ENCODE measurements at places on chromosomes 12 and 14.
A peak's percentile ranks its signal among the peaks of the same experiment; 100 is the strongest.

- no peak for DNase-seq
These were observed 2.3 kb upstream of the CLEC1A start for GRCh38 chr12:10101042-10101579.

- DNase-seq: no peak
These were observed 24.2 kb downstream of the YY1 start for GRCh38 chr14:100263141-100263540.

DNA sequence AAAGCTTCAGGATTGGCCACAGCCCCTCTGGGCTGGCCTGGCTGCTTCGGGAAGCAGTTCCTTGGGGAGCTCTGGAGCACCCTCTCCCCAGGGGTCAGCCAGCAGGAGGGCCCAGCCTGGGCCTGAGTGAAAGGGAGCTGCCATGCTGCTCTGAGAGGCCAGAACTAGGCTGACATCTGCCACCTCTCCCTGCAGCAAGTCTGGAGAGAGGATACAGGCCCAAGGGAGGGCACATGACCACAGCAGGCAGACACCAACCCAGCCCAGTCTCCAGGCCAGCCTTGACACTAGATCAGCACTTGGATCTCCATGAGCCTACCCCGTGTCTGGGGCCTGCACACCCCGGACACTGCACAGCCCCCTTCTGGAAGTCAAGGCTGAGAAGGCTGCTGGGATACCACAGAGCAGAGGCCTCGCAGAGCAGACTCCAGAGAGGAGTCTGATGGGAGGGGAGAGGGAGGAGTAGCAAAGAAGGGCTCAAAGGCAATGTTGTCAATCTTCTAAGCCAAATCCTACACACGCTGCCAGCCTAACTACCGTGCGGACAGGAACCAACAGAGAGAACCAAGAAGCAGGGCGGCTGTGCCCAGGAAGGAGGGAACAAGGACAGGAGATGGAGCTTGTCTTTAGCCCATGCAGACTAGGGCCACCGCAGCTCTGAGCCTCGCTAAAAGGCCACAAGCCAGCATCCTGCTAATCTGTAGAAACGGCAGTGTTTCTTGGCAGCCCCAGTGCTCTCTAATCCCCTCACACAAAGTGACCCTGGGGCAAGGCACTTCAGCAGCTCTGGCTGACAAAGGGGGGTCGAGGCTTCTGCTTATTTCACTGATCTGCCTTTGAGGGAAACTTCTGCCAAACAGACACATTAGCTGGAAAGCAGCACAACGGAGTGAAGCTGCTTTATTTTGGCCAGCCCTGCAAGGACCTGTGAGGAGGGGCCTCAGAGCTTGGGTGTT lies 12.9 kb downstream of the COL2A1 start:
- DNase-seq: no peak

GRCh38 chr12:414859-415258 lies 13.4 kb downstream of the CCDC77 start:
- no peak for DNase-seq

DNA sequence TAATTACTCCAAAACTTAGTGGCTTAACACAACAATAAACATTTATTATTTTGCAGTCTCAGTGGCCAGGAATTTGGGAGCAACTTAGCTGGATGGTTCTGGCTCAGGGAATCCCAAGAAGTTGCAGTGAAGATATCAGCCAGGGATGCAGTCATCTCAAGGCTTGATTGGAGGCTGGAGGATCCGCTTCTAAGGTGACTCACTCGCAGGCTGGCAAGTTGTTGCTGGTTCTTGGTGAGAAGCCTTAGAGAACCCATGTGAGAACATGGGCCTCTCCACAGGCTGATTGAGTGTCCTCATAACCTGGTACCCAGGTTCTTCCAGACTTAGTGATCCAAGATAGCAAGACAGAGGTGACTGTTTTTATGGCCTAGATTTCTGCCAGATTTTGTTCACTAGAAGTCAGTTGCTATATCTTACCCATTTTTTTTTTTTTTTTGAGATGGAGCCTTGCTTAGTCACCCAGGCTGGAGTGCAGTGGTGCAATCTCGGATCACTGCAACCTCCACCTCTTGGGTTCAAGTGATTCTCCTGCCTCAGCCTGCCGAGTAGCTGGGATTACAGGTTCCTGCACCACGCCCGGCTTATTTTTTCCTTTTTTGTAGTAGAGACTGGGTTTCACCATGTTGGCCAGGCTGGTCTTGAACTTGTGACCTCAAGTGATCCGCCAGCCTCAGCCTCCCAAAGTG lies 32.5 kb downstream of the BRMS1L start:
- DNase-seq: no peak

GRCh38 chr14:96246539-96246847 lies 9.5 kb upstream of the BDKRB1 start:
- DNase-seq: no peak

- no peak for DNase-seq
These were observed 327.3 kb upstream of the TMTC1 start for GRCh38 chr12:30110958-30111586.

DNA sequence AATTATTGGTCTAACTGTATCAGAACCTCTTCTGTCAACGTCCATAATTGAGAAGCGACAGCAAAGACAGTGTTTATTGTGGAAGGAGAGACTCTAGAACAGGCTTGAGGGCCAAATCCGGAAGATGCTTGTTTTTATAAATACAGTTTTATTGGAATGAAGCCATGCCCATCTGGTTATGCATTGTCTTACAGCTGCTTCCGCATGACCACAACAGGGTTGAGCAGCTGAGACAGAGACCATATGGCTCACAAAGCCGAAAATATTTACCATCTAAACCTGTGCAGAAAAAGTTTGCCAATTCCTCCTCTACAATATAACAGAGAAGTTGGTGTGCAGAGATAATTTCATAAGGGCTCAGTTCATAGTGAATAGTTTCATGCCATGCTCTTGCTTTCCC lies 24.5 kb downstream of the PRKAB1 start:
- no peak for DNase-seq

DNA sequence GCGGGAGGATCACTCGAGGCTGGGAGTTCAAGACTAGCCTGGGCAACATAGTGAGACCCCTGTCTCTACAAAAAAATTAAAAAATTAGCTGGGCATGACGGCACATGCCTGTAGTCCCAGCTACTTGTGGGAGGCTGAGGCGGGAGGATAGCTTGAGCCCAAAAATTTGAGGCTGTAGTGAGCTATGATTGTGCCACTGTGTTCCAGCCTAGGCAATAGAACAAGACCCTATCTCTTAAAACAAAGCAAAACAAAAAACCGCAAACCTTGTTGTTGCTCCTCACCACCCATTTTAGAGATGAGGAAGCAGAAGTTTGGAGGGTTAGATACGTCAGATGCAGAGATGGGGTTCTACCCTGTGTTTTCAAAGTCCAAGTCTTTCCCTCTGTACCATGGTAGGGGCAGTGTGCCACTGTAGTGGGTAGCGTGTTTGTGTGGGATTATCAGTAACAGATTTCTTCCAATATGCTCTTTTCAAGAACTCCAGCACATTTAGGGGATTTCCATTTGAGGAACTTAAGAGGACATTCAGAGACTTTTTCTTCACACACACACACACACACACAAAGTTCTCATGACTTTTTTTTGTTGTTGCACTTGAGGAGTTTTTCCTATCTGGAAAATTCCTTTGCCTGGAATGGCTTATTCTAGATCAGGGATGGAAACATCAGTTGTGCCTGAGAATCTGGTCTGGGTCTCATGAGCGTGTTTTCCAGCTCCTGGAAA lies 186.5 kb downstream of the CHST11 start:
- DNase-seq: no peak

- peak; percentile 83 for DNase-seq
These were observed 118.5 kb downstream of the TTC7B start for GRCh38 chr14:90697577-90698206.

GRCh38 chr12:122123051-122123760 lies 44.6 kb downstream of the MLXIP start:
- peak; percentile 79 for DNase-seq

- peak; percentile 77 for DNase-seq
These were observed 29.1 kb upstream of the ADIPOR2 start for GRCh38 chr12:1661553-1662335.

DNA sequence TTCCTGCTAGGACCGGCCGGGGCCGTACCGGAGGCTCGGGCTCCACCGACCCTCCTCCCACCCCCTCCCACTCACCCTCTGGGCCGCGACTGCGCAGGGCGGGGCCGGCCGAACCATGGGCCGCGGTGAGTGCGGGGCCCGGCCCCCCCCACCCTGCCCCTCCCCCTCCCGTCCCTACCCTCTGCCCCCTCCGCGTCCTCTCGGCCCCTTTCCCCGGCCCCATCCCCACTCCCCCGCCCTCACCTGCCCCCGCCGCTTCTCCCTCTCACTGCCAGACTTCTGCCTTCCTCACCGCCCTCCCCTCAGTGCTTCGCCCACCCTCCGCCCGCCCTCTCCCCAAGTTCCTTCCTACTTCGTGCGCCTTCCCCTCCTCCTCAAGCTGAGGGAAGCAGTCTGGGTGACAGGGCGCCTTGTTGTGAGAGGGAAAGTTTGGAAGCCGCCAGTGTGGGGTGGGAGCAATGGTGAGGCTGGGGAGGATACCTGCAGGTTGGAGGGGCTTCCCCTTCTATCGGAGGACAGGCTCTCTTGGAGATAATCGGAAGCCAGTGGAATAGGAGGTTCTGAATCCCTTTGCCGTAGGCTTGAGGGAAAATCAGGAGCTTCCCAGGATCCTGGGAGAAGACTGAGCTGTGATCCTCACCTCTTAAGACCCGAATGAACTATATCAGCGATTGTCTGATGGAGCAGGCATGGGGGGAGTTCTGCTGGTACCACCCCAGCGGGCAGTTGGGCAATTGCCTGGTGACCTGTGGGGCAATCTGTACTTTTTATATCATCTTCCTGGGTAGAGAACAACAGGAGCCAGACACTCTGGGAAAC lies 472 bp downstream of the MBD6 start:
- DNase-seq: peak; percentile 42

GRCh38 chr12:131096681-131097181 lies 143.0 kb downstream of the ADGRD1 start:
- no peak for DNase-seq

DNA sequence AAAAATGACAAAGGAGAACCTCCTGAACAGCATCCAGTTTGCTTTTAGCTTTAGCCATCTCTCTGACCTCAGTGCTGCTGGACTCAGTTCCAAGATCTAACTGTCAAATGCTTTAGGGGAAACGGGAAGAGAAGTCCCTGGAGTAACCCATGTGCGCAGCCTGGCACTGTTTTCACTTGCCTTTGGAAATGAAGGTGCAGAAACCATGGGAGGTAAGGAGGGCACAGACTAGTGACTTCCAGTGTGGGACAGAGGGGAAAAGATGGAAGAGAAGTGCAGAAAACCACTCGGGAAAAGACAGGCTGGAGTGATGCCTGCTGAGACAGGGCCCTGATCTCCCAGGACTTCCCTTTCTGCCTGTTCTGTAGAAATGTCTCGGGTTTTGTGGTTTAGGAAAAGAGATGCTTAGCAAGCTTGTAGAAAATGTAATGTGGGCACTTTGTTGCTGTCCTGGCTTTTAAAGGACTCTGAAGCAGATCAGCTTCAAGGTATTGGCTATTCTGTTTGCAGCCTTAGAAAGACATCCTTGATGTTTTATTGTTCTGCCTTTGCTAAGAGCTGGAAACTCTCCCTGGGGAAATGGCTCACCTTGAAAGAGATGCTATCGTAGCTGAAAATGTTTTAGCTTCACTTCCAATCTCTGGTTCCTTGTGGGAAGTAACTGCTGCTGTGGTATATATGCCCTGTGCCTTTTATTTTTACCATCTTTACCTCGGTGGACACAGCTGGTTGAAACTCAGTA lies 124.6 kb upstream of the HIF1A start:
- no peak for DNase-seq

GRCh38 chr12:124217508-124218242 lies 77.2 kb upstream of the RFLNA start:
- no peak for DNase-seq

DNA sequence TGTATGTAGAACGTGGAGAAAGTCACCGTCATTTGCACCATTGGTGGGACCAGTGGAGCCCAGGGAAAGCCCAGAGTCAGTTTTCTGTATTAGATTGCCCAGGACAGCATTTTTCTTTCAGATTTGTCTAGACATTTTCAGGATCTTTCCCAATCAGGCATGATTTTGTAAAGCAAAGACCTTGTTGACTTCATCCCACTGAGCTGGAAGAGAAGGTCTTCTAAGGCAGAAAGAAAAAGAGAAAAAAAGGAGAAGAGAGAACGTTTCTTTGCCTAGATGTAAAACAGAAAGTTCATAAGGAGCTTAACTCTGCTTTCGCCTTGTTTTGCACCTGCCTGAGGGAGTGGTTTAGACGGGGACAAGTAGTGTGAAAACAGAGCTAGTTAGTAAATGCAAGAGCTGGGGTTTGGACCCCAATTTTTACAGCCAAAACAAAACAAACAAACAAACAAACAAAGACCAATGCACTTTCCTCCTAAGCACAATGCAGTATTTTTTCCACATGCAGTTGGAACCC lies 273.1 kb downstream of the ZFP36L1 start:
- DNase-seq: no peak

GRCh38 chr14:76077340-76077739 lies 74.4 kb upstream of the GPATCH2L start:
- no peak for DNase-seq

GRCh38 chr14:36988568-36988967 lies 183.8 kb downstream of the SLC25A21 start:
- DNase-seq: no peak

DNA sequence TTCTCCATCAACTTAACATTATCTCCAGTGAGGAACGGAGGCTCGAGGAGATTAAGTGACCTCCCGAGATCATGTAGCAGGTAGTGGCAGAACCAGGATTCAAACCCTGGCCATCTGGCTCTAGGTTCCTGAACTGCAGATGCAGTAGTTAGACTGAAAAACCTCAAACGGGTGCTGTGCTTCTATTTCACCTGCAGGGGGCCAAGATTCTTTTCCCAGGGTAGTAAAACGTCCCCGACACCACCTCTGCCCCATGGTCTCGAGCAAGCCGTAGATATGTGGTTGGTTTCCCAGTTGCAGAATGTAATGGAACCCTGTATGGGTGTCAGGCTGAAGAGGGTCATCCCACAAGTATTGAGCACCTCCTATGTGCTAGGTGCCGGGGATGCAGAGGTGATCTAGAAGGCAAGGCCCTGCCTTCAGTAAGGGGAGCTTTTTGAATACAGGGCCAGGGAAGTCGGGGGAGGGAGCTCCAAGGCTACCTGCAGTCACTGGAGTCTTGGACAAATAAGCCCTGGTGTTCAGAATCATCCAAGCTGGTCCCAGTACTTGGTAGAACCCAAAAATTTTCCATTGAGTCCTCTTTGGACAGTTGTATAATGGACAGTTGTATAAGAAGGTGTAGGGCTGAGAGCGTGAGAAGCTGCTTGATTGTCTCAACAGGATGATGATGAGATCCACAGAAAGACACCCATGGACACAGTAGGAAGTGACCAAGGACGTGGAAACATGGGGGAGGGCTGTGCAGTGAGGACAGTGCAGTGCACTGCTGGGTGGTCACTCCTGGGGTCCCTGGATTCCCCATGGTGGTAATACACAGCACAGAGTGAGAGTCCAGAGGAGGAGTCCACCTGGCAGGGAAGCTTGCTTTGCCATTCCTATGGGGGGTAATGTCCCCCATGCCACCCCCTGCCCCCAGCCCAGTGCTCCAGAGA lies 197.2 kb downstream of the CHST11 start:
- DNase-seq: peak; percentile 28

GRCh38 chr14:93042968-93043940 lies 72.5 kb downstream of the ITPK1 start:
- DNase-seq: no peak

- DNase-seq: no peak
These were observed 399.8 kb downstream of the SLC6A15 start for GRCh38 chr12:84512751-84513150.
